ENCODE measurements at places on chromosomes 5 and 9.

DNA sequence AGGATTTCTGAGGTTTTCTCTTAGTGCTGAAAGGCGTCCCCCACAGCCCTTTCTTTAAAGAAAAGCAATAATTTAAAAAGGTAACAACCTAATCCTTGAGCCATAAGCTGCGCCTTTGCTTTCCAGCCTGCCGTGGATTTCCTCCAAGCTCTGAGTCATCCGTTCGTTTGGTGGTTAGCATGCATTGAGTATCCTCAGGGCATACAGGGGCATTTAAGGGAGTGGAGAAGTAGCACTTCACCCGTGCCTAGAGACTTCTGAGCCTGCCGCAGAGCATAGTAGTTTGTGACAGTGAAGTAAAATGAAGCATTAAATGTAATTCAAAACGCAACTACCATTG lies 892 bp upstream of the TNC start:
- no peak for DNase-seq

GRCh38 chr5:139406963-139407362 lies 3.1 kb upstream of the SPATA24 start:
- no peak for DNase-seq

DNA sequence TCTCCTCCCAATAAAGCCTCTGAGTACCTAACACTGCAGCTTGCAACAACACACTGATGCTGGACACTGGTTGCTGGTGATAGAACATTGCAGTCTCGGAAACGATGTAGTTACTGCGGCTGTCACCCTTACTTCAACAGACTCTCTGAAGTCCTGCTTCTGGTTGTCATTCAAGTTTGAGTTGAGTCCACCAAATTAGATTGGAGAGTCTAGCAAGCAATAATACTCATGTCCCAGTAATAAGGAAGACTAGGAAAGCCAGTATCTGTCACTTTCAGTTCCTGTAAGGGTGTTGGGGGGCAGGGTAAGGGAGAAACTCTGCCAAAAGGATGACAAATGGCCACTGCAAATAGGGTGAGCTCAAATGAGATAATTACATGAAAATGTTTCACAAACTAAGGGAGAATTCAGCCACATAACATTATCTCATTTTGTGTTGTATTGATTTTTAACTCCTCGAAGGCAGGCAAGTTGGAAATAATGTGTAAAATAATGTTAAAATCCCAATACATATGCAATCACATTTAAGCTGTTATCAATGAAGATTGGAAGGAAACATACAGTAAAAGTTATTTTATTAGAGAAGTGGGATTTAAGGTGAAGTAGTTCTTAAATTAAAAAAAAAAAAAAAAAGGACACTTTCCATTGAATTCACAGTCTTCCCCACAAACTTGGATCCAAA lies 849 bp upstream of the IFT74 start:
- no peak for DNase-seq

- DNase-seq, result no peak
Observed at GRCh38 chr5:150438873-150439546, 10.5 kb downstream of the RPS14 start.

GRCh38 chr5:176743868-176744583 lies 66.3 kb upstream of the UNC5A start:
- DNase-seq, result no peak

GRCh38 chr9:68827837-68828744 lies 123.1 kb downstream of the PIP5K1B start:
- no peak for DNase-seq

- no peak for DNase-seq
Observed at GRCh38 chr5:67308988-67309688, 112.5 kb upstream of the CD180 start.

DNA sequence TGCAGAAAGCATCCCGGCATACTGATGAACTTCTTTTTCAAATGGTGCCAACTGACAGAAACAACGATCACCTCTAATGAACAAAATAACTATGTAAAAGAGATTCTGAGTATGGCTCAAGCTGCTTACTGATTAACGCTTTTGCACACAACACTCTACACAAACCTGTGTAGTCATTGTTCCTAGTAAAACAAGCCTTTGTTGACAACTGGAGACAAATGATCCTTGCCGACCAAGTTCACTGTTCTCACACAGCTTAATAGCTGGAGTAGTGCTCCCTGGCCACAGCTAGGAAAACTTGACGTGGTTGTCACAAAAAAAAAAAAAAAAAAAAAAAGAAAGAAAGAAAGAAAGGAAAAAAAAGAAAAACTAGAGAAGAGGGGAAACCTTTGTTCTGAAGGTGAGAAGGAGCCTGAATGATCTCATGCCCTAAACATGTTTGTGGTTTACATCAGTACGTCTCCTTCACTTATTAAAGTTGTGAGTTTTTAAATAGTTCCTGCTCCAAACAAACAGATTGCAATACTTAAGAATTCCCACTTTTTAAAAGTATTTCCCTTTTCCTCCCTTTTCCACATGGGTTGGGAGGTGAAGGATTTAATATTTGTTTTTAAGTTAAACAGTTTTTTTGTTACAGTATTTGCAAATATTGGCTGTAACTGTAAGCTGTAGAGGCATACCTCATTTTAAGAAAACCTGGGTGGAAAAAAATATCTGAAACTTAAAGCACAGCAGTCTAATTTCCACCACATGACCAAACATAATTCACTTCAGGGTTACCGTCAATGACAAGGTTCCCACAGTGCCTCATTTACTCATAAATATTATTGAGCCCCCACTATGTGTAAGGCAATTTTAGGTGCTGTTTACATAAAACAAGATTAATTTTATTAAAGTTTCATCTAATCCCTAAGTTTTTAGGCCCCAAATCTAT lies 63.7 kb downstream of the GLIS3 start:
- no peak for DNase-seq

DNA sequence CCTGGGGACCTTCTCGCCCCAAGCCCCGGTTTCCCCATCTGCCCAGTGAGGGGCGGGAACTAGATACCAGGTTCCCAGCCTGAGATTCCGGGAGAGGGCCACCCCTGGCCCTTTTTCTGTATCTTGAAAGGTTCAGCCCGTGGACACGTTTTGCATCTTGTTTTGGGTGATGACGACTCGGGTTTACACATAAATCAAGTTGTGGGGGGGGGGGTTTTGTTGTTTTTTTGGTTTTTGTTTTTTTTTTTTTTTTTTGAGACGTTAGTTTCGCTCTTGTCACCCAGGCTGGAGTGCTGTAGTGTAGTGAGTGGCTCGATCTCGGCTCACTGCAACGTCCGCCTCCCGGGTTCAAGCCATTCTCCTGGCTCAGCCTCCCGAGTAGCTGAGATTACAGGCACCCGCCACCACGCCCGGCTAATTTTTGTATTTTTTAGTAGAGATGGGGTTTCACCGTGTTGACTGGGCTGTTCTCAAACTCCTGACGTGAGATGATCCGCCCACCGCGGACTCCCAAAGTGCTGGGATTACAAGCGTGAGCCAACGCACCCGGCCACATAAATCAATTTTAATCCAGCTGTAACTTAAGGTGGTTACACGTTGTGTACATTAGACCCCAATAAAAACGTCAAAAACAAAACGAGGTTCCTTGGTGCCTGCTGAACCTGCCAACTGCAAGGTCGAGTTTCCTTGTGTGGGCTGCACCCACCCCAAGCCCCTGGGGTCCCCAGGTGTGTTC lies 1.1 kb upstream of the BRD3 start:
- no peak for DNase-seq

DNA sequence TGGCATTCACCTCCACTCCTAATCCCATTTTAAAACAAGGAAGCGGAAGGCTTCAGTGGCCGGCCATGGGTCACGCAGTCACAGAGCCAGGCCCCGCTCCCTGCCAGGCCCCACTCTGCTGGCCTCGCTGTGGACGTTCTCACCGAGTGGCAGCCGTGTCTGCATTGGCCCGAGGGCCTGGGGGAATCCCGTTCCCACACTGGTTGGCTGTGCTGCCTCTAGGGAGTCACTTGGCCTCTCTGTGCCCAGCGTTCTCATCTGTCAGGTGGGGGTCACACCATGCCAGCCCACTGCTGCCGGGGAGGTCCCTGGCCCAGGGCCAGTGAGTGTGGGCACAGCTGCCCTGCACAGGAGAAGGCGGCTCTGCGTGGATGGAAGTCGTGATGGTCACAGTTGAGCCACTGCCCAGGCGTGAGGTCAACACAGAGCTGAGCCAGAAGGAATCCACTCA lies 13.4 kb upstream of the SLC9A3 start:
- no peak for DNase-seq

- no peak for DNase-seq
Observed at GRCh38 chr9:120567874-120568273, 12.1 kb downstream of the CDK5RAP2 start.

- no peak for DNase-seq
Observed at GRCh38 chr9:136662656-136663581, at the start of gene EGFL7. Gene EGFL7 (plus strand): TSS chr9:136662916. CDS start chr9:136668283, 5,367 bp downstream.

- no peak for DNase-seq
Observed at GRCh38 chr5:132681983-132682382, 8.2 kb downstream of the IL4 start.

- no peak for DNase-seq
Observed at GRCh38 chr5:177302354-177303110, 987 bp downstream of the RAB24 start.

- DNase-seq, result no peak
Observed at GRCh38 chr5:147906326-147907095, at the start of gene C5orf46. Gene C5orf46 (minus strand): TSS chr5:147906538. CDS start chr5:147906501, 37 bp downstream.

DNA sequence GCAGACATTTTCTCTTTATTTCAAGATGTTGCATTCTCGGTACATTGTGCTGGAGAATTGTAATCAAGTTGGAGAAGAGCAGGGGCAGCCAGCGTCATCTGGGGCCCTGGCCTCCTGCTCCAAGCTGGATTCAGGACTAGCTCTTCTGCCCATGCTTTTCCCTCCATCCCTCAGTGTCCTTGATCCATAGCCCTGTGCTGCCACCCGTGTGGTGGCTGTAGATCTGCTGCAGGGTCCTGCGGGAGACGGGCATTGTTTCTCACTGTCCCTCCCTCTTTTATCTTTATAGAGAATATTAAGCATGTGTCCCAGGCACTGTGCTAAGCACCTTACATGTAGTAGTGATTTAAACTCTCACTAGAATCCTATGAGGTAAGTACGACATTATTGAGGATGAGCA lies 60.5 kb upstream of the HAND1 start:
- DNase-seq, result no peak

- DNase-seq, result no peak
Observed at GRCh38 chr9:130193531-130194377, 21.6 kb downstream of the NCS1 start.

- no peak for DNase-seq
Observed at GRCh38 chr5:125065741-125066140, 319.3 kb upstream of the ZNF608 start.

DNA sequence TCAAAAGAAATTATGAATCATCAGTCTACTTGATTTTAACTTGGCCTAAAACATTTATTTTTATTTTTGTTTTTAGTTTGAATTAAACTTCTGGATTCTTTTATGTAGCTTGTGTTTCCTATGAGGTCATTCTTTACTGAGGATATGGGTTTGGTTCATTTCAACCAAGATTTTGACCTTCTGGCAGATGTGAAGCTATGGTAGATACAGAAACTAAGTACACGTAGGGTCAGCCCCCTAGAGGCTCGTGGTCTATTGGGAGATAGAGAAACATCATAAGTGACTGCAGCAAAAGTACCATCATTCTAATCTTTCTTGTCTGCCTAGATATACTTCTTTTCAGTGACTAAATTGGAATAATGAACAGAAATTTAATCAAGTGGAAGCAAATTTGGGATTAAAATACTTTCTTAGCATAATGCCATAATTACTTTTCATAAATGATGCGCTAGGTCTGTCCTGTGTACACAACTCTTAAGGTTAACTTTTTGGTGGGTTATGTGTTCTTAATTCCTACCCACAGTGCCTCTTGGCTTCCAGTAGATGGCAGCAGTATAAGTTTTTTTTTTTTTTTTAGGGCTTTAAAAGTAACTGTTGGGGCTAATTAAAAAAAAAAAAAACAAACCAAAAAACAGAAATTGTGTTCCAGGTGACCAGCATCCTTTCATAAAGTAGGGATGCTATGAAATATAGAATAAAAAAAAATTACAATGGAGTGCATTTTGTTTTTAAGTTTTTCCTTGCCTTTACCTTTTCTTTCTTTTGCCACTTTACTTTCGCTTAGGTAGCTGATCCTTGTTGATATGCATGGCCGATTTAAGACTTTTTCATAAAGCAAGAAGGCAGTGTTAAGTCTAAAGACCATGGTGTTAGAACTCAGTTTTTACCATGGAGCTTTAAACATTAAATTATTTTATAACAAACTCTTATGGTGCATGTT lies 49.9 kb downstream of the LRRTM2 start:
- no peak for DNase-seq

- DNase-seq, result no peak
Observed at GRCh38 chr5:2352101-2352861, 399.2 kb downstream of the IRX2 start.

DNA sequence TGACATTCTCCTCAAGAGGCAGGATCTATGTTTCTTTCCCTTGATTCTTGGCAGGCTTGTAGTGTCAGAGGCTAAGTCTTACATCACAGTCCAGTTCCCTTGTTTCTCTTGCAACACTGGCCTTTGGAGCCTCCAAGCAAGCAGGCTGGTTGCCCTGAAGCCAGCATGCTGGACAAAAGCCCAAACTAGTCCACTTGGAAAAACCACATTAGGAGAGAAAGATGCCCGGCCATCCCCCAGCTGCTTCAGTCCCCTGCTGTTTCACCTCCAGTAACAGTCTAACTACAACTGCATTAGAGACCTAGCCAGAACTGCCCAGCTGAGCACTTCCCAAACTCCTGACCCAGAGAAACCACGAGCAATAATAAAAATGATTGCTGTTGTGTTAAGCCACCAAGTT lies 87.6 kb downstream of the ADAMTS6 start:
- DNase-seq, result no peak

GRCh38 chr9:18610956-18611355 lies 137.0 kb downstream of the ADAMTSL1 start:
- no peak for DNase-seq

GRCh38 chr5:122022966-122023365 lies 55.1 kb downstream of the LOX start:
- DNase-seq, result no peak

GRCh38 chr9:682633-683508 lies 158.6 kb upstream of the DMRT1 start:
- DNase-seq, result no peak

GRCh38 chr9:69155341-69156030 lies 18.6 kb upstream of the TJP2 start:
- DNase-seq, result no peak

GRCh38 chr9:12516573-12516972 lies 176.6 kb upstream of the TYRP1 start:
- no peak for DNase-seq
